Common myeloid progenitor, CD34-positive (primary cell): ENCODE measurements at places on chromosomes 5 and 9.
A peak's percentile ranks its signal among the peaks of the same experiment; 100 is the strongest.

DNA sequence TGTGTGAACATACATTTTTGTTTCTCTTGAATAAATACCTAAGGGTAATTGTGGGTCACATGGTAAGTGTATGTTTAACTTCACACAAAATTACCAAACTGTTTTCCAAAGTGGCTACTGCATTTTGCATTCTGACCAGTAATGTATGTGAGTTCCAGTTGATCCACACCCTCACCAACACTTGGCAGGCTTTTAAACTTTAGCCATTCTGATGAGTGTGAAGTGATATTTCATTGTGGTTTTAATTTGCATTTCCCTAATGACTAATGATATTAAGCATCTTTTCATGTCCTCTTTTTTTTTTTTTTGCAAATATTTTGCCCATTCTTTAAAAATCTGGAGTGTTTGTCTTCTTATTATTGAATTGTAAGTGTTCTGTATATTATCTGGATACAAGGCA is 53.5 kb upstream of the MAST4 start:
- no peak for DNase-seq

GRCh38 chr5:133423618-133424282 is 188.6 kb downstream of the FSTL4 start:
- peak; percentile 58 for DNase-seq

DNA sequence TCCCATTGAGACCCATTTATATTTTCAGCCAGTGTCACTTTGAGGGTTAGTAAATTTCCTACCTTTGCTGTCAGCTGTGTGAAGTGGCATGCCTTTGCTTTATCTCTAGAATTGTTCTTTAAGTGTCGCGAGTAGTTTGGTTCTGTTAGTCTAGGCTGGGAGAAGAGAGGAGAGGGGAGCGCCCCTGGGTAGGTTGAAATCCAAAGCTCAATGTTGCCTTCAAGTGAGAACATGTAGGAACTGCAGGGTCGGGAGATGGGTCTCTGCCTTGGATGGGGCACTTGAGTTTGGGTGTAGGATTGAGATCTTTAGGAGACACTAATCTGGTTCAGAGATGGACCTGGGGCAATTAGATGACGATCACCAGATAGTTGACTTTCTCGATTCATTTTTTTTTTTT is 46.3 kb downstream of the STC2 start:
- DNase-seq, result peak; percentile 43

GRCh38 chr9:114001794-114002261 is 76.3 kb downstream of the AMBP start:
- no peak for DNase-seq

DNA sequence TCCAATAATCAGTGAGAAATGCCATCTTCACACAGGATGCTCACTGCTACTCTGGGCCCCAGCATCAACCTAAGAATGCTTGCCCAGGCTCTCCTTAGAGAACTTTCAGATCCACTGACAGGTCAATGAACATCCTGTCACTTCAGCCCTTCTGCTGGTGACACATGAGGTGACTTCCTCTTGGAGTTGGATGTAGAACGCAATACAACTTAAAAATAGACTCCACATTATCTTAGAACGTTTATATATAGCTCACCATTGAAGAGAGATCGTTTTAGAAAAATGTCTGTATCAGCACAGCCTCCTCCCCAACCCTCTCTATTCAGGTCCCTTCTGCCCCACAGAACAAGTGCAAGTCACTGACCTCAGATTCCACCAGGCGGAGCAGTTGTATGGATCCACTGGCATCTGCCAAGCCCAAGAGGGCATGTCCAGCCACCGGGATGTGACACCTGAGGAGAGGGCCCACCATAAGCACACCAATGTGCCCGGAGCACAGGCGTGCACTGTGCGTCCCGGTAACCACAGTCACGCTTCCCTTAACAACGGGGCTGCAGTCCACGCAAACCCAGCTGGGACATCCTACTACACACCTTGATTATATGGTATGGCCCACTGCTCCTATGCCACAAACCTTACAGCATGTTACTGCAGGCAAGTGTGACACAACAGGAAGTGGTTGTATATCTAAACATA is 2.9 kb downstream of the DPH7 start:
- DNase-seq, result no peak
